ENCODE measurements at places on chromosomes 11 and 22. TPM values are rescaled to one million over a fixed set of nuclear protein-coding genes. Genes with fewer than 3 reads are reported as not detected.

The CCDC117 gene
- 11.5 TPM for polyA plus RNA-seq

The OR52N4 gene
- 0.07 TPM for polyA plus RNA-seq

The LGALS1 gene
- 9,143 TPM for polyA plus RNA-seq

The OSBPL5 gene
- polyA plus RNA-seq = 20.8 TPM

The OR52K1 gene
- polyA plus RNA-seq = not detected

The CCDC88B gene
- polyA plus RNA-seq = 0.49 TPM

The APOA4 gene
- not detected for polyA plus RNA-seq

The HORMAD2 gene
- polyA plus RNA-seq = not detected

The APOA5 gene
- not detected for polyA plus RNA-seq

The SLC17A6 gene
- polyA plus RNA-seq = not detected

The CAPRIN1 gene
- 183 TPM for polyA plus RNA-seq

The SHANK2 gene
- 0.37 TPM for polyA plus RNA-seq

The MOV10L1 gene
- polyA plus RNA-seq = 5.8 TPM

Measured in BJ (cell line).